NCI-H187 treated with DMSO at 0.1 percent for 48 hours (cell line): ENCODE measurements at places on chromosomes 3 and 15.

GRCh38 chr3:32601722-32602121, 31.1 kb upstream of the DYNC1LI1 start:
- DNase-seq = no peak

- DNase-seq = no peak
These were observed 121.7 kb downstream of the CBLB start for GRCh38 chr3:105747060-105747541.

DNA sequence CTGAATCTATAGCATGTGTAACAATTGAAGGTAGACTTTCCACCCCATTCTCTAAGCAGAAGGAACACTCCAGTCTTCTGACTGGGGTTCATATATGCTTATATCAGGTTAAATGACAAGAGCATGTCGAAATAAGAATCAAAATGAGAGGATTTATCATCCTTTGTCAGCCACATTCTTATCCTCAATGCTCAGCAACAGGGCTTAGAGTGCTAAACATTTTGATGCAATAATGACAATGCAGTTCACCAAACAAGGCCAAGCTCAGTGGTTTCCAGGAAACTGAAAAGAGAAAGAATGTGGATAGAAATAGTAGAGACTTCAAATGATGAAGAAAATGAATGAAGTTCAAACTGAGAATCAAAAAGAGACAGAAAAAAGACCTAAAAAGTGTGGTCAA, 78.0 kb downstream of the FSIP1 start:
- DNase-seq = no peak

GRCh38 chr3:87488765-87489164, 212.4 kb upstream of the POU1F1 start:
- no peak for DNase-seq

GRCh38 chr3:143267989-143268388, 148.4 kb downstream of the CHST2 start:
- DNase-seq = no peak

DNA sequence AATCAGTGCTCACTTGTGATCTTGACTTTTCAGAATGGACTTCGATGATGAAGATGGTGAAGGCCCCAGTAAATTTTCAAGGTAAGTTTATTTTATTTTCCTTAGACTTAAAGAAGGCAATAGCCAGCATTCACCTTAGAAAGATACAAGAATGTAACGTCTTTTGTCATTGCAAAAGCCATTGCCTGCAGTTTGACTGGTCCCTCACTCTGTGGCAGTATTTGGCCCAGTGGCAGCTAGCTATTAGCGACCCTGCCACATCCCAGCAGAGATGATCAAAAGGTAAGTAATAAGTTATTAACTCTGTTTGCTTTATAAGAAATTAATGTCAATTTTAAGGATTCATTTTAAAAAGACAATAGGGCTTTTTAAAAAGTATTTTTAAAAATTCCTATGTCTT, 53.7 kb downstream of the ARNT2 start:
- DNase-seq = no peak

DNA sequence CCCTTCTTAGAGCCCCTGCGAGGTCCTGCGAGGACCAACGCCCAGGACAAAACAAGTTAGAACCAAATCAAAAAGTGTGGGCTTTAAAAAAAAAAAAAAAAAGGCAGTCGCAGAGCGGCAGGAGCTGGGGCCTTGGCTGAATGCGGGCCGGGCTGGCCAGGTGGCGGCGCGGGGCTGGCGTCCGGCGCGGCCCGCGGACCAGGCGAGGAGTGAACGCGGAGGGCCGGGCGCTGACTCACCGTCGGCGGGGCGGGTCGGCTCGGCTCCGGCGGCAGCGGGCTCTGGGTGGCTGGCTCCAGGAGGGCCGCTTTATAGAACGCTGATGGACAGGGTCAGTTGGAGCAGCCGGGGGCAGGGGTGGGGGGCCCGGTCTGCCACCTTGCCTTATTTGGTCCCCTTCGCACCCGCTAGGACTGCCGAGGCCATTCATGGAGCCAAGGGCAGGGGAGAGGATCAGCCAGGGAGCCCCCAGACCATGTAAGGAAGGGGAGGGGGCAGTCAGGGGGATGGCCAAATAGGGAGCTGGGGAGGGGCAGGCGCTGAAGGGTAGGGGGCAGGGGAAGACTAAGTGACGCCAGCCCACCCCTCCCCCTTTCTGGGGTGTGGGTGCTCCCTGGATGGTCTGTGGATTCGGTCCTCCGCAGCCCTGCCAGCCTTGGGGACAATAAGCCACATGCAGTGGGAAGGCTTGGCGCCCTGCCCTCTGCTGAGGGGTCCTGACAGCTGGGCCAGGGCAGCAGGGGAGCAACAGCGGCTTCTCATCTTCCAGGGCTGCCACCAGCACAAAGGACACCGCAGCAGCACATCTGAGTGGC, at the start of gene ACTC1:
TSS of gene ACTC1 (minus strand) at position 283 of the 815 bp plus-strand sequence. CDS start 741 bp downstream, outside the sequence.
- no peak for DNase-seq

DNA sequence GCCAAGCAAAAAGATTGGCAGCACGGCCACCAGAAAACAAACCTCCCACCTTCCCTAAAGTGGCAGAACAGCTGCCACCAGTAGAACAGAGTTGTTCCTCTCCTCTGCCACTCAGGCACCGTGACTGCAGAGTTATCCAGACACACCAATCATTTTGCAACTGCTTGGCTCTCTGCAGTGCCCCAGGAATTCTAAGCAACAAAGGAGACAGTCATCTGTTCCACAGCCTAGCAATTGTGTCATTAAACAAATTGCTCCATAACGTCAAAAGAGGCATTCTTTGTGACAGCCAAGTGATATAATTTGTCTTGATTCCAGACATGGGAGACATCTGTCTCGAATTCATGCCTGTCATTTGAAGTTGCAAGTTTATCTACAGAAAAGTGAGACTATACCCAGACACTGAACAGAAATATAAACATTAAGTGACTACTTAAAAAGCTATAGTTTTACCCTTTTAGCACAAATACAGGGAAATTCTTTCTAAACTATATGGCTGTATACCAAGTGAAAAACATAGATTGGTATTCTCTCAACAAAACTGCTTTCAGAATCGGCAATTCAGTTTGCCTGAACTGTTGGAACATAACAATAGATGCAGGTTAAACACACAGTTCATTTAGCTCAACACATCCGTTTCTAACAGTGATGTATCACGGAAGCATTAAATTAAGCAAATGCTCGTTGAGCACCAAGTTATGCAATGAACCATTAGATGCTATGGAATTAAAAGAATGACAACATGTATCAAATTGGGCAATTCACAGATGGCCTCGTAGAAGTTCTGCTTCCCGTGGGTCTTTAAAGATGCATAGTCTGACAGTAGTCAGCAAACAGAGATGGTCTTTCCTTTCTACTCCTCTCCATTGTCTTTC, 281.3 kb downstream of the FGF12 start:
- no peak for DNase-seq

- no peak for DNase-seq
These were observed 322.0 kb downstream of the MFSD1 start for GRCh38 chr3:159123877-159124276.

DNA sequence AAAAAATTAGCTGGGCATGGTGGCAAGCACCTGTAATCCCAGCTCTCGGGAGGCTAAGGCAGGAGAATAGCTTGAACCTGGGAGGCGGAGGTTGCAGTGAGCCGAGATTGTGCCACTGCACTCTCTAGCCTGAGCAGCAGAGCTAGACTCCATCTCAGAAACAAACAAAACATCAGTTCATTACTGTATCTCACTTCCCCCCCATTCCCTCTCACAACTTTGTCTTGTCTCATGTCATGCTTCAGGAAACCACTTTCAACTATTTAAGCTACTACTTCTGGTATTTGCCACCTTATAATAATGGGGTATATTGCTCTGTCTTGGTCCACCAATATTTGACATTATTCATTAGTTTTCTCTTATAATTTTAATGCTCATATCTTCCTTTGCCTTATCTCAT, 26.2 kb downstream of the PIK3CA start:
- no peak for DNase-seq

DNA sequence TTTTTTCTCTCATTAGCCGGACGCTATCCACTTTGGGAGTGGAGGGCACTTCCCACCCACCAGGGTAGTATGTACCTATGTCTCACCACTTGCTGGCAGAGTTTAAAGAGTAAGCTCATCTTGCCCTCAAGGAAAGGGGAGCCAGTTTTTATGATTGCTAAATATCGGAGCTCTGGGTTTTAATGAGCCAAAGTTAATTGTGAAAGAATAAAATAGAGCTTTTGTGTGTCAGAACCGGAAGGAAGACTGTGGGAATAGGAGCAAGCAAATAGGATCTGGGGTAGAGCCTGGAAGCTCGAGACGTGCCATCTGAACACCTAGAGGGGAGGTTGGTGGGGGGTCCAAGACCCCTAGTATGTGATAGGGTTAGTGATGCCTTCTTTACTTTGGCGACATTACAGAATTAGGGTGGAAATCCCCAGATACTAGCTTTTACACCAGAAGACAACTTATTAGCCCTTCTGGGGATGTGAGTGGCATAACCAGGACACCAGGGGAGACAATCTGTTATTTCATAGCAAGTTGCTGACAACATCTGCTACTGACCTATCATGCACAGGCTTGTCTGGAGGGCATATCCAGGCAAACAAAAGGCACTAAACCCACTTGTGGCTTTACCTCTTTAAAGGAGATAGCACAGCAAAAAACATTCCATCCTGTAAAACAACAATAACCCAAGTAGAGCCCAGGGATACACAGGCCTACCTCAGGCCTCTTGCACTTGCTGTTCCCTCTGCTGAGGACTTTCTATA, 333.8 kb downstream of the ZNF621 start:
- DNase-seq = no peak

GRCh38 chr3:106629215-106629832, 747.9 kb upstream of the CCDC54 start:
- DNase-seq = no peak
